ENCODE measurements at places on chromosomes 7 and 10.

GRCh38 chr7:2069472-2069860 lies 163.3 kb downstream of the MAD1L1 start:
- DNase-seq: no peak

DNA sequence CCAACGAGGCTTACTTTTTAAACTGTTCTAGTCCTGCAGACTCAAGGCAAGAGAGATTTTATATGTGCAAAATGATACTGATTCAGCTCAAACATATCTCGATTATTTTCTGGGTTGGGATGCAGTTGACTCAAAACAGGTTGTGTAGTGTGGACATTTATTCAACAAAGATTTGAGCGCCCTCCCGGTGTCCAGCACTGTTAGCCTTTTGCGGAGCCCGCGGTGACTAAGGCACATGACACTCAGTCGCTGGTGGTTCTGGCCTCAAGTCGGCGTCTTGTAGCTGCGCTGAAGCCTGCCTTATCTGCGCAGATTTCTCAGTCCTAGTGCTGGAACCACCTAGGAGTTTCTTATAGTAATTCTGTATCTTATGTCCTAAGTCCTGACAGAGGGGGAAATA lies 938 bp upstream of the CADPS2 start:
- DNase-seq: no peak

DNA sequence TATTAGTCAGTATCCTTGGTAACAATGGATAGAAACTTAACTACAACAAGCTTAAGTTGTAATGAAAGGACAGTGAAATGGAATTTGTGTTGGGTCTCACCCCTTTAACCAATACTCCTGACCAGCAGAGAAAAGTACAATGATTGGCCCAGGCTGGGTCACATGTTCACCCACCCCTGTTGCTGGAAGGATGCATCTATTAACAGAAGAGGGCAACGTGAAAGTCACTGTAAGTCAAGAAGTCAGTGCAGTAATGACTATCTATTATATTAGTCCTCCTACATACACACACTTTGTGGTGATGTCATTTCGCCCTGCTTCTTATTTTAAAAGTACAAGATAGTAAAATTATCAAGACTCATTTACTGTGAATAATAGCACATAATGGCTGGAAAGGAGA lies 16.2 kb downstream of the PNLIPRP2 start:
- DNase-seq: no peak

DNA sequence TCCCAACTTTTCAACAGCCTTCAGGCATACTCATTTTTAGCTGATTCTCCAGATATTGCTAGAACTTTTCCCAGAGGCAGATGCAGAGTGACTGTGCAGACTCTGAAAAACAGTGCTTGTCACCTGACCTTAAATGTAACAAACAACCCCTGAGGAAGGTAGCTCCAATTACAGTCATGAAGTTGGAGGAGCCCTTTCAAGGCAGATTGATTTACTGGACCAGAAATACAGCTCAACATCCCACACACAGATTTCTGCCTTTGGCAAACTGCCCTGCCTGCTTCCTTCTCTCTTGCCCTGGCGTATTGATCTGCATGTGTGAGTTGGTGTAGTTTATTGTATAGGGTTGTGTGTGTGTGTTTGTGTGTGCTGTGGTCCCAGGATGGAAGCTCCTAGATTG lies 38.5 kb downstream of the PYROXD2 start:
- DNase-seq: no peak

DNA sequence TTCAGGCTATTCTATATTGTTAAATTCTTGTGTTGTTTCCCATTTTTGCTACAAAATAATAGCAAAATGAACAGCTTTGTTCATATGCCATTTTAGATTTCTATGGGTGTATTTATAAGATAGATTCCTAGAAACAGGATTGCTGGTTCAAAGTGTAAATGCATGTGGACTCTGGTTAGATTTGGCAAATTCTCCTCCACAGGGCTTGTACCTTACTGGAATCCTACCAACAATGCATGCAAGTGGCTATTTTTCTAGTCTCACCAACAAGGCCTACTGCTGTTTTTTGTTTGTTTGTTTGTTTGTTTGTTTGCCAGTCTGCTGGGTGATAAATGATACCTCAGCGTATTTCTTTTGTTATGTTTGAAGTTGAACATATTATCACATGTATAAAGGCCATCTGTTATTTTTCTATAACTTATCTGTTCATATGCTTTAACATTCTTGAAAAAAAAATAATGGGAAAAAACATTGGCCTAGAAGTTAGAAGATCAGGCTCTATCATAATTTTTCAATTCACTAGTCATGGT lies 87.1 kb upstream of the AHR start:
- no peak for DNase-seq

DNA sequence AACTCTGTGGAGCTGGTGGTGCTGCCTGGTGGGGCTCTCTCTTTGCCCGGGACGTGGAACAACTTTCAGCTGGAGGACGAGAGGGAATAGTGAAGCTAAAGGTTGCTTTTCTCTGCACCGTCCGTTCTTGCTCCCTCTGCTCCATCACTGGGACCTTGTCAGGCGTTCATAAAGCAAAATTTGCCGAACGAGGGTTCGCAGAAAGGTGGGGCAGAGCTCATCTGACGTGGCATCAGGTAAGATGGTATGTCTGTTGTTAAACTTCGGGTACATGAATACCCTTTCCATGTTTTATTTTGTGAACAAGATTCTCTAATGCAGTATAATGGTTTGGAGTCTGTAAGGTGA lies 416 bp downstream of the BBS9 start:
- no peak for DNase-seq

GRCh38 chr10:71771821-71772617 lies 1.3 kb downstream of the VSIR start:
- no peak for DNase-seq

DNA sequence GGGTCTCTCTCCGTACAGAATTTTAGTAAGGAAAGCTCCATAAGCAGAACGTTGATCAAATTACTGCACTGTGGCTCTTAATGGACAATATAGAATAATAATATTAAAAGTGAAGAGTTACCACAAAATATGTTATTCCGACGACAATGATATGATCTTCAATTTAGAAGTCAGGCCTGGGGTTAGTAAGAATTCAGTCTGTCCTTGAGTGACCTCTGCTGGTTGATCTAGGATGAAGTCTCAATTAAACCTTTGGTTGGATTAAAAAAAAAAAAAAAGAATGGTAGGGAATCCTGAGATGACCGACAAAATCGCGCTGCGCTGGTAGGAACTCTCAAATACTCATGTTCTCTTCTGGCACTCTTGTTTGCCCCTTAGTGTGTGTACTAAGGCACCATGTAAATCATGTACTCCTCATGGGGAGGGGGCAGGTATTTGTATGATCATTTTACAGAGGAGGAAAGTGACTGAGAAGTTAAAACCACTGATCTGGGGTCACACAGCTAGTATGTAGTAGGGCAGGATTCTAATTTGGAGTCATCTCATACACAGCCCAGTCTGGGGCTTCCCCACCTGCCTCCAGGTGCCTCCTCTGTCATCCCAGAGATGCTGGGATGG lies 161.3 kb upstream of the NPVF start:
- no peak for DNase-seq

- no peak for DNase-seq
Observed at GRCh38 chr7:151786936-151787335, 90.0 kb downstream of the PRKAG2 start.

- DNase-seq: no peak
Observed at GRCh38 chr7:155800741-155801267, 11.5 kb downstream of the SHH start.

GRCh38 chr7:123570390-123571182 lies 13.0 kb upstream of the NDUFA5 start:
- no peak for DNase-seq

- no peak for DNase-seq
Observed at GRCh38 chr7:145884716-145885514, 231.7 kb upstream of the CNTNAP2 start.

DNA sequence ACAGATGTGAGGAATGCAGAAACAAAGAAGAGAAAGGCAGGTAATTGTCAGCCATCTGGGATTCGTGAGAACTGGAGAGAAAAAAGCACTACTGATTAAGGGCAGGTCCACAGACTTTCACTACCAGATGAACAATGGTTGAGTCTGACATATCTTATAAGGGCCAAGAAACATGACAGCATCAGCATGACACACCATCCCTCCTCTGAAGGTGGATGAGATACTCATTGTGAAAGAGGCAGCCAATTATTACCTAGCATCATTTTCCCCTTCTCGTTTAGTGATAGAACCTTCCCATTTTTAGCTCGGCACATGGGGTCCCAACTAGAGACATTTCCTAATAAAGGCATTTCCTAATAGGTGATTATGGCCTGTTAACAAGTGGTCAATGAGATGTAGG lies 19.2 kb upstream of the MET start:
- no peak for DNase-seq

GRCh38 chr10:111599943-111600342 lies 523.1 kb downstream of the ADRA2A start:
- no peak for DNase-seq

DNA sequence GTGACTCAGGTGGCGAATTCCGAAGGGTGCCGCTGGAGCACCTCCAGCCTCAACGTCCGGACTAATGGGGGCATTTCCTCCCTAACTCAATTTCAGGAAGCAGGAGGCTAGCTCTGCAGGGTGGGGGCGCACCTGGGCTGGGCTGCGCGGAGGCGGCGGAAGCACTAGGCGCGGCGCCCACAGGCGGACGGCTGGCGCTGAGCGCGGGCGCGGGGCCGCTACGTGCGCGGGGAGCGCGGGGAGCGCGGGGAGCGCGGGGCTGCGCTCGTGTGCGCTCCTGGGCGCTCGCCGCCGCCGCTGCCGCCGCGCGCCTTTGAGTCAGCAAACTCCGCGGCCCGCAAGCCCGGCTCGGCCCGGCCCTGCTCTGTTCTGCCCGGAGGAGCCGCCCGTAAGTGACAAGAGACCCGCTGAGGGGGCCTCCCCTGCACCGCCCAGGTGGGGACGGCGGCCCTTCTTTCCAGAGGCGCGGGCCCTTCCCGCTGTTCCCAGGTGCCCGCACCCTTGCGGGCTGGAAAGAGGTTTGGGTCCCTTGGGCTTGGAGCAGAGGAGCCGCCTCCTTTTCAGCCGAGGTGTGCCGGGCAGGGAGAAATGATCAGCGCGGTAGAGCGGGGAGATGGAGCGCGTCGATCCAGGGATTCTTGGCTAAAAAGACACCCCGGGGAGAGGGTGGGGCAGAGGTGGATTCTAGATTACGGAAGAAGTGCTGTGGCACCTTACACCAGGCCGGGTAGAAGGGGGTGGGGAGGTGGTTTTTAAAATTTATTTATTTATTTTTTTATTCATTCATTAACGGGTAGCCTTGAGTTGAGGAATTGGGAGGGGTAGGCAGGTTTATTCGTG lies at the start of gene SNX10:
Gene SNX10 (plus strand): TSS at position 164 of the 840 bp plus-strand sequence. CDS start 54,581 bp downstream, outside the sequence.
- DNase-seq: peak; percentile 35

- peak; percentile 37 for DNase-seq
Observed at GRCh38 chr7:129829737-129830631, 122.8 kb downstream of the UBE2H start.

GRCh38 chr10:12556039-12556438 lies 206.7 kb downstream of the CAMK1D start:
- DNase-seq: no peak

- DNase-seq: no peak
Observed at GRCh38 chr10:16967866-16968415, 150.7 kb upstream of the RSU1 start.

DNA sequence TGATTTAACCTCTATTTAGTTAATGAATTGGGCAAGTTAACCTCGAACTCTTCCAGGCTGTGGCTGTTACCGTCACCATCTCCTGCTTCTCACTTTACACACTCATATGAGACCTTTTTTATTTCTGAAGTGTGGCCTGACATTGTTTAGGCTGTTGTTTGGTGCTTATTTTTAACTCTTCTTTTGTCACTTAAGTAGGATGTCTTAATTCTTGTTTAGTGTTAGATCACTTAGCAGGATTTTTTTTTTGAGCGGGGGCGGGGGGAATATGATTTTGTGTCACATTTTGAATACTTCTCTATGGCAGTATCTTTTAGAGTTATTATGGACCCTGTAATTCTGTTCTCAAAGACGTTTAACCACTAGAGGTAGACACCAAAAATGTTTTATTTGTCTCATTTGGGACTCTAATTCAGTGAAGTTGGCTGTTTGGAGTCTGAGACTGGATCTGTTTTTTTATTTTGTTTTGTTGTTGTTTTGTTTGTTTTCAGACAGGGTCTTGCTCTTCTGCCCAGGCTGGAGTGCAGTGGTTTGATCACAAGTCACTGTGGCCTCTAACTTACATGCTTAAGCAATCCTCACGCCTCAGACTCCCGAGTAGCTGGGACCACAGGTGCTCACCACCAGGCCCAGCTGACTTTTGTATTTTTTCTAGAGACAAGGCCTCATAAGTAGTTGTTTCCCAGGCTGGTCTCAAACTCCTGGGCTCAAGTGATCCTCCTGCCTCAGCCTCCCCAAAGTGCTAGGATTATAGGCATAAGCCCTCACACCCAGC lies 73.5 kb downstream of the CUX1 start:
- DNase-seq: no peak

- no peak for DNase-seq
Observed at GRCh38 chr10:93346108-93346507, 136.0 kb downstream of the MYOF start.

GRCh38 chr10:17923728-17924127 lies 28.0 kb upstream of the SLC39A12 start:
- DNase-seq: no peak

DNA sequence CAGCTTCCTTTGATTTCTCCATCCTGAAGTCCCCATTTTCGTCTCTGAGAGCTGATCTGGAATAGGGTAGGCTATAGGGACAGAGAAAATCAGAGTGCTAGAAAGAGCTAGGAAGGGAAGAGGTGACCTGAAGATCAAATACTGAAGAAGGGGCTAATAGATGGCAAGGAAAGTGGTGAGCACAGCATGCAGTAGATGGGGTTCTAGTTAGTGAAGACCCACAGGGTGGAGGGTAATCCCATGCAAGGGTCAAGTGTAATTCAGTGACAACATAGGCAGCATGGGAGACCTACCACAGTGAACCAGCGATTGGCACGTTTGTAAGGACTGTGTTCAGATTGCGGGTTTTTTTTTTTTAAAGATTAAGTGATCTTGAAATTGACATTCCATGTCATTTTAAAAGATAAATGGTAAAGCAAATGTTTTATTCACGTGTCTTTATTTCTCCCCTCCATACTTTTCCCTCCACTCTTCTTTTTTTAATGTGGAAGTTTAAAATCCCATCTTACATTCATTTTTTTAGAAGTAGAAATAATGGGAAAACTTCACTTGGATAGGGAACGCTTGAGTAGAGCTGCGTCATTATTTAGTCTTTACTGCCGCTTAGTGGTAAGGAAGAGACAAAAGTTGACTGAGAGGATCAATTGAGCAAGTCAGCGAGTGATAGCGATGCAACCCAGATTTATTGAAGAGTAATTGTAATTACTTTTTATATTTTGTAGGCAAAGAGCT lies 21.0 kb upstream of the ABI1 start:
- DNase-seq: no peak
